Activated T-helper 1 cell treated with anti-CD3 and anti-CD28 coated beads, Interleukin-2, amount 50 U/mL, for 16 hours (primary cell): ENCODE measurements at places on chromosomes 7 and 10.

DNA sequence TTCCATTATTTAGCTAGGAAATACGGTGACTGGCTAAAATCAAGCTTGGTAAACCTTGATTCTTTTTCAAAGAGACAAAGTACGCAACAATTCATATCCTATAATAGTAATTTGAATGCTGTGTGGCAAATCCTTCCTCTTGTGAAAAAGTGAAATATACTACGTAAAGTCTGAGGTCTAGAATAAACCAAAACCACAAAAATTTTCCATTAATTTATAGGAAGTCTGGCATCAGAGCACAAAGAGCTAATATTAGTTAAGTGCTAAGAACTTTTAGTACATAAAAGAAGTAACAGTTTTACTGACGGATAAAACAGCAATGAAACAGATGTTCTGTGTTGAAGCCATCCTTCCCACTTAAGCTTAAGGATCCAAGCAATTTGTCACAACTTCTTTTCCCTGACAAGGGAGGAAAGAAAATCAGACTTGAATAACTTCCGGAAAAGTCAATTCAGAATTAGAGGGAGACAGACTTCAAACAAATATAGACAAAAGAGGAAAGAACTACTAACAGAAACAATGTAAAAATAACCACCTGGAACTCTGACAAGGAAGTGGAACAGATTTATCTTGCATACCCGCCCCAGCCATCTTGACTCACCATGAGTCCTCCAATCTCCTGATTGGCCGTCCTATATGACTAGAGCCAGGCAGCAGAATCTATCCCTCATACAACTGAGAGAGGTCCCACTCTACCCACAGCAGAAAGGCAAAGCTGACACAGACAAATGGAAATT, 34.6 kb downstream of the RHEB start:
- DNase-seq, result no peak

GRCh38 chr7:66505009-66505408, 123.7 kb upstream of the KCTD7 start:
- no peak for DNase-seq

DNA sequence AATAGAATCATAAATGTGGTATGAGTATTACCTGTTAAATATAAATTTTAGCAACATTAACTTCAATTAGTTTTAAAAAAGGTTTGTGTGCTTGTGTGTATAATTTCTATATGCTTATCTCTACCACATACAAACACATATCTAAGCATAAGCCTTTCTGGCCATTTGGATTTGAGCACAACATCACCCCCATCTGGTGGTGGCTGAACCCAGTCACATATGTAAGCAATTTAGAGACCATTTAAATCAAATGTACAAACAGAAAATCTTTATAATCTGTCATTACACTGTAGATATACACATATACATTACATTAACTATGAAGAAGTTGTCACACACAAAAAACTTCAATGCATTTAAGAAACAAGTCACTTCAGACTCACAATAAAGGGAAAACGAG, 31.7 kb downstream of the GPR22 start:
- DNase-seq, result no peak

- no peak for DNase-seq
These were observed 5.7 kb upstream of the ZNF503 start for GRCh38 chr10:75407224-75407712.

DNA sequence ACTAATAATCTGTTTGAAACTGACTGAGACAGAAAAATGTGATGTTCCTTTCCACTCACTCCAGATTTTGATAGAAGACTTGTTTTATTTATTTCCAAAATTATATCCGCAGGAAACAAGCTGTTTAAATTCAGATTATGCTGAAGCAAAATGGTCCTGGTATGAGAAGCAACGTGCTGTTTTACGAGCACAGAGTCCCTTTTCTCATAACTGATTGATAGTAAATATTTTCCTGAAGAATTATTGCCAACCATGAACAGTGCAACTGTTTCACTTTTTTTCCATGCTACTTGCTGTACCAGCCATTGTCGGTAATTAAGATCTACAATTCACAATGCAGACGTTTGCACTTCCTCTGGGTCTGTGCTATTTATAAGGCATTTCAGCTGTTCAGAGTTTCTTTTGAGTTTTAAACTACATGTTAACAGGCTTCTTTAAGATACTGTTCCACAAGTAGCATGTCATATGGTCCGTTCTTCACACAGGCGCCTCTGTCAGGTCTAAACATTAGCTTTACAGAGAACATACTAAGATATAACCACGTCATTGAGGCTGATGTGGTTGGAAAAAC, 103.8 kb downstream of the POLL start:
- no peak for DNase-seq

- no peak for DNase-seq
These were observed 2.1 kb downstream of the SLC4A2 start for GRCh38 chr7:151061213-151062110.

DNA sequence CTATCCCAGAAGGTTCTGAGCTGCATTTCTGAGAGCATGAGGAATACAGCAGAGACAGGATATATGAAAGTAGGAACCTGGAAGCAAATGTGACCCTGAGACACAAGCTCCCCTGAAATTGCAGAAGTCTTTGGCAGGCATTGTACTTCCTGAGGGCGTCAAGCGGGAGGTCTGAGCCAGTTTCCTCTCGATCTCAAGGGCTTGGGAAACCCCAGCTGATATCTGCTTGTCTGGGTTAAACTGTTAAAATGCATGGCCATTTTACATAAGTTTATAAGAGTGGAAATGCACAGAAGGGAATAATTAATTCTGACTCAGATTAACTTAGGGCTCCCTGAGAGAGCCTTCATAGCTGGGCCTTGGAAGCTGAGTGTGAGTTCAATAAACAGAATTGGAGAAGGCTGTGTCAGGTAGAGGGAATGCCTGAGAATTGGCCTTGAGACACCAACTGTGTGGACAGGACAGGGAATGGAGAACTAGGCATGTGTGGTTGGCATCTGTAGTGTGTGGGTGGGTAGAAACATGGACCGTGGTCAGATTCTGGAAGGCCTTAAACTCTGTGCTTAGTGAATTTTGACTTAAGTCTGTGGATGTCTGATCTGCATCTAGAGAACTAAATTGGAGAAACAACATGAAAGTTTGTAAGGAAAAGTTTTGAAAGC, 53.3 kb downstream of the WIPF3 start:
- DNase-seq, result no peak

- no peak for DNase-seq
These were observed 79.8 kb upstream of the IFRD1 start for GRCh38 chr7:112370436-112370835.
